ENCODE measurements at places on chromosomes 2 and 18.

- no peak for DNase-seq
Observed at GRCh38 chr2:241235859-241236593, 47.5 kb downstream of the ANO7 start.

GRCh38 chr2:232487385-232488096, at the start of gene ECEL1:
Gene ECEL1 (minus strand): TSS chr2:232487834. CDS start chr2:232486653, 1,181 bp downstream.
- DNase-seq: no peak

DNA sequence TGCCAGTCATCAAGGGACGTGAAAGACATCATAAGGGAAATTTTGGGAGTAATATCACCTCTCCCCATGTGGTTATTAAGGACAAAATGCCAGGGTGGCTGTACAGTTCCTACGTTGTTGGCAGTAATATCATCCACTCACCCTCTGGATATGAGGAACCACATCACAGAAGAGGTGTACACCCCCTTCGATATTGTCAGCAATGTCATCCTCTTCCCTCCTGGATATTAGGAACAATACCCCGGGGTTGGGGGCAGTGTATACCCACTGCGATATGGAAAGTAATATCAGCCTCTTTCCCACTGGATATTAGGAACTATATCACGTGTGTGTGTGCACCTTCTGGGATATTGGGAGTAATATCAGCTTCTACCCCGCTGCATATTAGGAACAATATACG, 1933.3 kb downstream of the SUCLG1 start:
- DNase-seq: no peak

GRCh38 chr18:63848159-63848558, 39.3 kb upstream of the SERPINB2 start:
- peak; percentile 0 for DNase-seq

GRCh38 chr18:62678847-62679485, 36.4 kb upstream of the PHLPP1 start:
- no peak for DNase-seq

- DNase-seq: no peak
Observed at GRCh38 chr2:1625281-1626001, 118.9 kb downstream of the PXDN start.

DNA sequence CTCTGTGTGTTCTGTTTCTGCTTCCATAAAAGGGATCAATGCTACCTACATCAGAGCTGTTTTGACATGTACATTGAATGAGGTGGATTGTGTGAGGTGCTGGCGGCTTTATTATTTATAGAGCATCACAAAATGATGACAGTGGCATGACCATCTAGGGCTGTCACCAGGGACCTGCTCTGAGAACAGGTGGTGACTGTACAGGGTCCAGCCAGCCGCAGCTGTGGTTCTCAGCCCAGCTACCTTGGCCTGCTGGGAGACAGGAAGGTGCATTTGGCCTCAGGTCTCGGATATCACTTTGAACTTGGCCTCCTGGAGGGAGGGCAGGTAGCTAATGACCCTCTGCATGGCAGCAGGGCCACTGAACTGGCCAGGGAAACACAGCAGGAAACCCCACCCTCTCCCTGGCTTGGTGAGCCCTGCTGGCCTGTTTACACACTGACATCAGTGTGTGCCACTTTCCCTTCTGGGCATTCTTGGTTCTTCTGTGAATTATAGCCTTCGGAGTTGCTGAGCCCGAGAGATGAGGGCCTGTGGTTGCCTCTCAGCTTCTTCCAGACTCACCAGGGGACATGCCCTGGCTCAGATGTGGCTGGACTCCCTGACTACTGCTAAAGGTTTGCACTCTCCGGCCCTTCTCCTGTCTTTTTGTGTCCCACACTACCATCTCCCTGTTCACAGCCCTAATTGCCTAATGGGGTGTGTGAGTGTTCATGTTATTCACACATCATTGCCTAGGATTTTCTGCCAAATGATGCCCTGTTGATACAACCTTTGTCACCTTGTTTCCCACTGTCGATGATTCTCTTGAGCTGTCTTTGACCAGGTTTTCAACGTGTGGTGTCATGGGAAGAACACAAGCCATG, 109.2 kb upstream of the RAB12 start:
- DNase-seq: no peak

DNA sequence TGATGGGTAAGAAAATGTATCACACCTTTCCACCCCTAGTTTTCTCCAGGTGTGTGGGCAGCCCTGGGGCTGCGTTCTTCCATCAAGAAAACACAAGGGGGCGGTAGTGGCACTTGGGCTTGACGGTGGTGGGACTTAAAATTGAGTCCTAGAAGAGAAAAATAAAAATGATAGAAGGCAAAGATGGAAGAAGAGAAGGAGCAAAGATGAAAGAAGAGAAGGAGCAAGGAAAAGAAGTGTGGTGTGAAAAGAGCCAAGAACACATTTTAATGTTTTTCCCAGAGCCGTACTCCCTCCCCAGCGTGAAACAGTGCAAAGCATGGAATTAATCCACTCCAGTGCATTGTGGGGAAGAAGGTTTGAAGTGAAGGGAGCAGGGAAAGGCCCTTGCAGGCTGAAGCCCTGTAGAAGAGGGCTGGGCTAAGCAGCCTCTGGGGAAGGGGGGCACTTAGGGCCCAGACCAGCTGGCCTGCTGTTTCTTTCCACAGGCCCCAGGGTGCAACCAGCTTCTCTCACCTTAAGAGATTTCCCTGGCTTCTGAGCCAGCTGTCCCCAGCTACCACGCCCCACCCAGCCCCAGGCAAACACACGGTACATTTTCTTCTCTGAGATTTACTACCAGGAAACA, 256.8 kb downstream of the RNF152 start:
- DNase-seq: no peak
